Tibial nerve (tissue), 4 donors: ENCODE measurements at places on chromosomes 7 and 10.

- no peak for DNase-seq
Observed at GRCh38 chr10:77016855-77017254, 620.8 kb downstream of the KCNMA1 start.

GRCh38 chr10:67527351-67527750 is 168.6 kb downstream of the CTNNA3 start:
- DNase-seq: no peak

GRCh38 chr7:38700116-38700515 is 68.9 kb upstream of the AMPH start:
- DNase-seq: peak; percentile 16

- DNase-seq: no peak
Observed at GRCh38 chr7:148334441-148334956, 256.1 kb upstream of the C7orf33 start.

DNA sequence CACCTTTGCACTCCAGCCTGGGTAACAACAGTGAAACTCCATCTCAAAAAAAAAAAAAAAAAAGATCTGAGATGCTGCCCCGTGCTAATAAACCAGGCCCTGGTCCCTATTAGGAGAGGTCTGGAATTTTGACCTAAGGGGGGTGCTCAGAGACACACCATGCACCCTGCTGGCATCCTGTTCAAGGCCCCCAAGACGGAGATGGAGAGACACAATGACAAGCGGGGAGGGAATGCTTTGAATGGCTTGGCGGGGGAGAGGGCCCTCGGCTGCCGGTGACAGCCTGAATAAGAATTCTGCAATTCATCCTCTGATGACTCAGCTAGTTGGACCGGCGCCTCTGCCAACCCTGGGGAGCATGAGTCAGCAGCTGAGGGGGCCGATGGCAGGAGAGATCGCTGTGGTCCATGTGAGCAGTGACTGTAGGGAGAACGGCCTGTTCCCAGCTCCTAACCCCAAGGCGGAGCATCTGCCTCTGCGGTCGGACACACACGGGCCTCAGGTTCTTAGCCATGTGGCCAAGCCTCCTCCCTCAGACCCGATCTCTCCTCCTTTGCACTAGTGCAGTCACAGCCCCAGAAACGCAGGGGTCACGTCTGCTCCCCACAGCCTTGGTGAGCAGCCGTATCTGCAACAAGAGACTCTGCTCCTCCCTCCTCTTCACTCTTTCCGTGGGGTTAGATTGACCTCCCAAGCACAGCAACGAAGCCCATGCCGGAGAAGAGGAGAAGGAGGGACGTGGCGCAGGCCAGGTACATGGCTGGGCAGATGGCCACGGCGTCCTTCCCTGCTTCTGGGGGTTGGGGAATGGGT is 14.9 kb downstream of the TRIM56 start:
- peak; percentile 95 for DNase-seq

- DNase-seq: no peak
Observed at GRCh38 chr7:101527844-101528667, 101.0 kb downstream of the MYL10 start.

GRCh38 chr7:116236020-116236630 is 25.8 kb downstream of the TES start:
- peak; percentile 90 for DNase-seq

DNA sequence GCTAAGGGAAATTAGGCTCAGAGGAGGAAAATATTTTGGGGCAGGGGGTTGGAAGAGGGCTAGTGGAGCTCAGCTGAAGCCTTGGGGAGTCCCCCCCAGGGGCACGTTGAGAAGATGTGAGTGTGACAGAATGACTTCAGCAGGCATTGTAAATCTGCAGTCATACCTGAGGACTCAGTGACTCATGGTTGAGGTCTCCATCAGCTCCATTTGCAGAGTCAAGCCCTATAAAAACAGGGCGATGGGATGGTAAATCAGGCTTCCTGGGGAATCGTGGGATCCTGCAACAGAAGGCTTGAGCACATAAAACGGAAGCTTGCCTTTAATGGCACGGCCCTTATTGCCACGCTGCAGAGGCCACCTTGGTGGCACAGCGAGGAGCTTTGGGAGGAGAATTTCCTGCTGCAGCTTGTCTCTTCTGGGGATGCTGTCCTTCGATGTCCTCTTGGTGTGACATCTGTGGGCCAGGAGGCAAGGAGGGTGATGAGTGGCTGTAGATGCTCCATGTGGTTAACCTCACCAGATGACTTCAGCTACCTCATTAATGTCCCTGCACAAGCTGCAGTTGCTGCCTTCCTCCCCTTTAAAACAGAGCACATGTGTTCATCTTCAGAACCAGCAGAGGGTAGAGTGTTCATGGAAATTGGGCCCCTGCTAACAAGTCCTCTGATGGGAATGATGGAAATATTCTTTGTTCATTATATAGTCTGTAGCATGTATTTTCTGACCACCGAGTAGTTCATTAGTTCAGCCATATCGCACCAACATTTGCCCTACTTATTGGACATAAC is 285.9 kb downstream of the LRMDA start:
- no peak for DNase-seq

- DNase-seq: no peak
Observed at GRCh38 chr10:133024704-133025557, 62.8 kb upstream of the ADGRA1 start.

DNA sequence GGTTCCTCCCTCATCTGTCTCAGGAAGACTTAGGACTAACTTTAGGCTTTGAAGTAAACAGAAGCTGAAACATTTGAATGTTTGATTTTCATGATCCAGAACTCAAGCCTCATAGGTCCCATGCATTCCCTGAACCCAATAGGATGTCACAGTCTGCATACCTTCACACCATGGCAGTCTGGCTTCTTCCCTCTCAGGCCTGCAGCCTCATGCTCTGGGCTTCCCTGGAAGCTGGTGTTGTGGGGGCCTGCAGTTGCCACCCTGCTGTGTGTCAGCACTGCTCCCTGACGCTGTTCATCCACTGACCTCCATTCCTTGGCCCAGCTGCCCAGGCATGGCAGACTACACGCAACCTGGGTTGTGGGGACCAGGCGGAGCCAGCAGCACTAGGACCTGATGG is 267.5 kb upstream of the KAT6B start:
- no peak for DNase-seq

DNA sequence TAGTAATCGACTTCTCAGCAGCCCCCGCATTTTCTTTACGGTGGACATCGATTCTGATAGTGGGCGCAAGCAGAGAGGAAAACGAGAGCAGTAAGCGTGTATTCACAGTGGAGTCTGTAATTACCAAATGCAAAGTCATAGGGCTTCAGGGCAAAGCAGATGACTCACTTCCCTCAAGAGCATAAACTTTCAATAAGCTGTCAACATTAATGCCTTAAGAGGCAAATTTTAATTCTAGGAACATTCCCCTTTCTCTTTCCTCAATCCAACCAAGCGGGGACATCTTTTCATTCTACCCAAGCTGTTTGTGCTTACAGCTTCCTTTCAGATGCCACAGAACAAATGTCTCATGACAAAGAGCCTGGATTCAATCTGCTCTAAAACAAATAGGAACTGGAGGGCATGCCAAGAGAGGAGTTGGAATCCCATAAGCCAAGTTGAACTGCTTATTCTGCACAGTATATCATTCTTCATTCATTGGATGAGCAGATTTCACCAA is 48.6 kb downstream of the MALSU1 start:
- no peak for DNase-seq

DNA sequence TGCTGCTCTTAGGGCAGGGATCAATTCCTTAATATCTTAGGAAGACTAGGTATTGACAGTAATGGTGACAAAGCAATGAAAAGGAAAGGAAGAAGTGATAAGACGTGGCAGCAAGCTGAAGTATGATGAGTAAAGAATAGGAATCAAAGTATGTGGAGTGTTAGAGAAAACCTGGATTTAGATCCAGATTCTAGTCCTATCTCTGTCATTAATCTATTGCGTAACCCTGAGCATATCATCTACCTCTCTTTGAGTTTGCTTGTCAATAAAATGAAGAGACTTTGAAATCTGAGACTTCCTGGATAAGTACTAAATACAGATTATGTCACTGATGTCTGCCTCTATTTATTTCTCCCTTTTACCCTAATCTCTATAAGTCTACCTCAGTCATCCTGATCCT is 89.2 kb downstream of the PTEN start:
- no peak for DNase-seq

GRCh38 chr10:117419921-117420320 is 44.7 kb upstream of the PDZD8 start:
- DNase-seq: no peak

DNA sequence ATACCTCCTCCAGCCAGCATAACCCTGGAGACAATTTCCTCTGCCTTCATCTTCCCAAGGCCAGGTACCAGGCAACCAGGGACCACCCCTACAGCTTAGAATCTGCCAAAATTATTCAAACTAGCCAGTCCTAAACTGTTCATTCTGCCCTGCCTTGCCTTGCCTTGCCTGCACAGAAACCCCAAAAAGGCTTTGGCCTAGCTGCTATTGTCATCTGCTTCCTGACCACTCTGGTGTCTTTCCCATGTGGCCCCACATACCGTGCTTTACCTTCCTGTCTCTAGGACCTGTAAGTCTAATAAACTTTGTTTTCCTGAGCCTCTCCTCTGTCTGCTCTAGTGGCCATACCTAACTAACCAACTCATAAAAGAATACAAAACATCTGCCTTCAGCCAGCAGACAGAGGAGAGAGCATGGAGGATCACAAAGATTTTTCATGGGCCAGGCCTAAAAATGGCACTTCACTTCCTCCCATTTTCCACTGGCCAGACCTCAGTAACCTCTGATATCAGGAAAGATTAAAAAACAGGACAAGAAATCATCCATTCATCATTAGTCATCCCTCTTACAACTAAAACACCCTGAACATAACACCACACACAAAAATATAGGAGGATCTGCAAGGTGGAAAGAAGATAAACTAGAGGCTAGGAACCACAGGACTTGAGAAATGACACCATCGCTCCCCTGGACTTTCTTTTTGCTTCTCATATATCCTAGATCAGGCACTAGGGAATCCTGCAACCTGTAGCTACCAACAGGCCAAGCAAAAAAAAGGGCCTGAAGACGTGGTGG is 51.5 kb downstream of the IMMP2L start:
- no peak for DNase-seq

DNA sequence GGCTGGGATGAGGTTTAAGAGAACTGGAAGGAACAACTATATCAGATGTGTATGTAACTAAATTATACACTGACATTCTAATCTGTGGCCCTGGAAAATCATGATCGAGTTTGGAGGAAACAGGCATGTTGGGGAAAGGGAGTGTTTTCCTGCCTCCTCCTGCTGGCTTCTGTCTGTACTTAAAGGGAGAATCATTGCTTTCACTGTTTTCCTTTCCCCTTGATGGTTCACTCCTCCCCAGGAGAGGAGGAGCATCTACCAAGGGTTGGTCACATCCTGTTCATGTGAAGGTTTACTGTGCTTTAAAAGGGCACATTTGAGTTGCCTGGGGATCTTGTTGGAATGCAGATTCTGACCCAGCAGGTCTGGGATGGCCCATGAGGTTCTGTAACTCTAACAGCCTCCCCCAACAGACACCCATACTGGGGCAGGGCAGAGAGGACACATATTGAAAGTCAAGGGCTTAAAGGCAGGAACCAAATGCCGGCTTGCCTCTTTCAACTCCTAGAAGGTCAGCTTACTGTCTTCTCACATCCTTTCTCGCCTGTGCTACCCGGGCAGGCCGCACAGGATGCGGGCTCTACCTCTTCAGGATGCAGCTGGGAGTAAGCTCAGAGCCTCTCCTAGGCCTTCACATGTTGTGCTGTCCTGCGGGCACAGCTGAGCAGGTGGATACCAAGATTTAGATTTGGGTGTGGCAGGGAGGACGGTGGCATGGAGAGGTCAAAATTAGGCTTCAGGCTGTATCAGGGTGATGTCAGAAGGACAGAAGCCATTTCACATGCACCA is 694.8 kb downstream of the KCNMA1 start:
- DNase-seq: no peak

- DNase-seq: no peak
Observed at GRCh38 chr7:110157631-110158362, 933.1 kb upstream of the LRRN3 start.

DNA sequence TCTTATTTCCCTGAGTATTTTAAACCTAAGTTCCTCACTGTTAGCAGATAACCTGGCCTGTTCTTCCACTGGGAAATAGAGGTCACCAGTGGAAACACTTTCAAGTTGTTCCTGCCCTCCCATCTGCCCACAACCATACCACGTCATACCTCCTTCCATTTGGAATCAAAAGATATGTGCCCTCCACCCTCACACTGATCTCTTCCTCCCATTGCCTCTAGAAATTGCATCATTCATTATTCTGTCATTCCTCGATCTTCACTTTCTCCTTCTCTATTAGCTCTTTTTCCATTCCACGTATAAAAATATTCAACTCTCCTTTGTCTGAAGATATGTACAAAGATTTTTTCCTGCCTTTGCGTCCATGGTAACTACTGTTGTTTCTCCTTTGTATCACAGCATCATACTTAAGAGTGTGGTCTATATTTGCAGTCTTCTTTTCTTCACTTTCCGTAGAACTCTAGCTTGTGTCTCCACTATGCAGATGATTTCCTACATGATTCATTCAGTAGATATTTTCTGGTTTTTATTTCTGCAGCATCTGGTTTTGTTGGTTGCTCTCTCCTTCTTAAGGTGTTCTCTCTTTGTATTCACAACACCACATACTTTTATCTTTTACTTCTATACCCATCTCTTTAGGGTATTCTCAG is 312.3 kb downstream of the REEP3 start:
- no peak for DNase-seq

GRCh38 chr7:89914711-89915110 is 239.6 kb upstream of the STEAP1 start:
- DNase-seq: no peak

- DNase-seq: no peak
Observed at GRCh38 chr7:145169908-145170307, 334.1 kb upstream of the TPK1 start.

DNA sequence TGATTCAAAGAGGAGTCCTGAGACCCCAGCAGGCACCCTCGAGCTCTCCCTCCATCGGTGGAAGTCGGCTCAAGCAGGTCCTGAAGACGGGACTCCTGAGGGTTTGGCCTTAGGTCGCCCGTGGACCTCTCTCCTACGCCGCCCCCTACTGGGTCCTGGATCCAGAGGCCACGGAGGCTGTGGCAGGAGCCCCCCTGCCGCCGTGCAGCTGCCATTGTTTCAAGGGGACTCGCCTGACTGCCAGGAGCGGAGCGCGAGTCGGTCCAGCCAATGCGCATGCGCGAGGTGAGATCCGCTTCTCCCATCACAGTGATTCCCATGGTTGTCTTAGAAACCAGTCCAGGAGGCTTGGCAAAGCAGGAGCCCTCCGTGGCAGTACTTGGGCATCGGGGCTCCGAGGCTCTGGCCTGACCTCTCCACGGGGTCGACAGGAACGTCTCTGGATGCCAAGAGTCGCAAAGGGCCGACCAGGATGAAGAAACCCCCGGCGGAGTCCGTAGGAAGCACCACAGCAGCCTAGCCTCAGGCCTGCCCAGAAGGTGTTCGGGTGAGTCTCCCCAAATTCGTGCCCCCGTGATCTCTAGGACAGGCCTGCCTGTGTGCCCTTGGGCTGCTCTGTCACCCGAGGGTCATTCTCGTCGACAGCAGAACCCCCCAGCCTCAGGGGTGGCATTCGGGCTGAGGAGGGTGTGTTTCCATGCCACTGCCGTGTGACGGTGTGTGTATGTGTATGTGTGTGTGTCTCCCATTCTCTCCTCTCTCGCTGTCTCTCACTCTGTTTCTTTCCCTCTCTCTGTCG is 322.3 kb downstream of the ZNF716 start:
- DNase-seq: no peak

GRCh38 chr10:98205351-98205750 is 62.6 kb downstream of the LOXL4 start:
- no peak for DNase-seq

- DNase-seq: no peak
Observed at GRCh38 chr10:128384831-128385230, 258.6 kb upstream of the MKI67 start.
